ENCODE measurements at places on chromosomes 1 and 21. TPM values are rescaled to one million over a fixed set of nuclear protein-coding genes. Genes with fewer than 3 reads are reported as not detected.

Gene TMEM54
- 22.4 TPM for total RNA-seq

Gene IGSF9
- 4.9 TPM for total RNA-seq

Gene CD1B
- total RNA-seq = not detected

Gene ZBTB8B
- total RNA-seq = 0.09 TPM

Gene HCN3
- total RNA-seq = 2.2 TPM

Gene GUCA2B
- total RNA-seq = not detected

Gene CBR3
- 5.1 TPM for total RNA-seq

Gene KRTAP19-3
- total RNA-seq = not detected

Gene HHAT
- total RNA-seq = 11.3 TPM

Gene CD52
- total RNA-seq = 238 TPM

Gene CIART
- 1.3 TPM for total RNA-seq

Measured in lung (tissue), 17 donors.